ENCODE measurements at places on chromosomes 7 and 10.
A peak's percentile ranks its signal among the peaks of the same experiment; 100 is the strongest.

DNA sequence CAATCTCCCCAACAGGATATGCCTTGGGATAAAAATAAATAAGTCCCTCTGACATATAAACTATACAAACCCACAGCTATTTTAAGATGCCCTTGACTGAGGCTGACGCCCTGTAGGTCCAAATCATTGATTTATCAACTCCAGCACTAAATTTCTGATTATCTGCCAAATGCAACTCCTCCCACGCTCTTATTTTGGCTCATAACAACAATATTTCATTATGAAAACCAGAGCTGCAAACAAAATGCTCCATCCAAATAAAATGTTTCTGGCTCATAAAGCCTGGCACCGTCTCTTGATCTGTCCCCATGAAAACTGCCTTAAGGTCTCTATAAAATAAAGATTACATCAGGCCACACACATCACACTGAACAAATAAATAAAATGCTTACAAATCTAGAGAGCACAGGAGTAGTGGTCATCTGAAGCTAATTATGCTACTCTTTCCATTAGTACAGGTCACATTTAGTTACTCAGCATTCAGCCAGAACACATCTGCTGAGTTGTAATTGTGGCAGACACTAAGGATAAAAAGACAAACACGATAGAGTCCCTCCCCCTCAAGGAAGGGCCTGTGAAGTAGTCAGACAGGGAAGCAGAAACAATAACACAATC is 28.8 kb downstream of the CACUL1 start:
- no peak for DNase-seq

DNA sequence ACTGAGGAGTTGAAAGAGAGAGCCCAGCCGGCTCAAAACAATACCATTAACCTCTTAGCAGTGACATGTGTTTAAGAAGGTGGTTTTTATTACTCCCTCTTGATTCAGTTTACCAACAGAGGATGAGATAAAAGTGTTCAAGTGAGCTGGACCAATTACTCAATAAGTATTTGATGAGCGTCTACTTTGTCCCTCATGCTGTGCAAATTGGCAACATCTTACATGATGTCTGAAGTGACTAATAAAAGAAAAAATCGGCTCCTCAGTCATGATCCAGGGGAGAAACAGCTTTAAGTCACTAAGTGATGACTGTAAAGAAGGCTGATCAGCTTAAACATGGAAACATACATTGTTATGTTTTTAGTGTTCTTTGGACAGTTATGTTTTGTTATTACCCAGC is 7.8 kb downstream of the WNT16 start:
- DNase-seq, result no peak

GRCh38 chr7:47941136-47941844 is 7.0 kb downstream of the PKD1L1 start:
- DNase-seq, result peak; percentile 57

- DNase-seq, result no peak
Measured at GRCh38 chr10:91410638-91411371, 661 bp downstream of the HECTD2 start.

DNA sequence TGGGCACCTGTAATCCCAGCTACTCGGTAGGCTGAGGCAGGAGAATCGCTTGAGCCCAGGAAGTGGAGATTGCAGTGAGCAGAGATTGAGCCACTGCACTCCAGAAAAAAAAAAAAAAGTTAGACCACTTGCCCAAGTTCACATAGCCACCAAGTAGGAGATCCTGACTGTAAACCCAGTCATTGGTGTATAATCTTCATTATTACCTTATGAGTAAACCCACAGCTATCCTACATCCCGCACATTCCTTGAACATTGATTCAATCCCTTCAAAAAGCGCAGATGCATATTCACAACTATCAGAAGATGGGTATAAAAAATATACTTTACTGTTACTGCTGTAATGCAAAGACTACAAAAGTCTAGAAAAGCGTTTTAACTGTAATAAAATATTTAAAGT is 512.9 kb downstream of the SUGCT start:
- DNase-seq, result peak; percentile 62

GRCh38 chr7:130650611-130651120 is 17.9 kb downstream of the COPG2 start:
- no peak for DNase-seq

GRCh38 chr7:129780257-129780973 is 168.9 kb downstream of the NRF1 start:
- peak; percentile 88 for DNase-seq

DNA sequence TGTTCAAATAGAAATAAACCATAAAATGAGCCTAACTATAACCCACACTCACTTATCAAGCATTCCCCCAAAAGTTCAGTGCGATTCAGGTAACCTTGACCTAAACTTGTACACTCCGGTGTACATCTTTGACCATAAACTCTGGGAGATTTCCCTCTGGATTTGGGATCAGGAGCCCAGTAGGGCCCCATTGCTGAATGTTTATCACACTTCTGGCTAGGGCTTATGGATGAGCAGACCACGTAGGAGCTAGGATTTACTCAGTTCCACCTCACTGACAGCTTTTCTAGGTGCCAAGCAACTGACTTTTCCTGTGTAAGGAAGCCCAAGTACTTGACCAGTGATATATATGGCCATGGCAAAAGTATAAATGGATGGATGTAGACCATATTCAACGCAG is 113.7 kb downstream of the SVOPL start:
- DNase-seq, result no peak

- peak; percentile 33 for DNase-seq
Measured at GRCh38 chr7:98058186-98058585, 48.5 kb upstream of the LMTK2 start.

- no peak for DNase-seq
Measured at GRCh38 chr7:31382722-31383121, 42.2 kb upstream of the NEUROD6 start.

- DNase-seq, result no peak
Measured at GRCh38 chr10:73552819-73553715, 38.1 kb downstream of the USP54 start.

- DNase-seq, result no peak
Measured at GRCh38 chr10:60566096-60566495, 176.4 kb upstream of the ANK3 start.

- DNase-seq, result no peak
Measured at GRCh38 chr7:105212212-105212611, 176.5 kb downstream of the SRPK2 start.

GRCh38 chr10:35435824-35436223 is 99.5 kb downstream of the CCNY start:
- DNase-seq, result no peak

GRCh38 chr10:7260412-7260900 is 150.4 kb downstream of the SFMBT2 start:
- peak; percentile 59 for DNase-seq

- peak; percentile 97 for DNase-seq
Measured at GRCh38 chr7:80942261-80943041, 23.6 kb upstream of the SEMA3C start.

GRCh38 chr7:135704698-135705097 is 23.3 kb downstream of the SLC13A4 start:
- DNase-seq, result no peak

DNA sequence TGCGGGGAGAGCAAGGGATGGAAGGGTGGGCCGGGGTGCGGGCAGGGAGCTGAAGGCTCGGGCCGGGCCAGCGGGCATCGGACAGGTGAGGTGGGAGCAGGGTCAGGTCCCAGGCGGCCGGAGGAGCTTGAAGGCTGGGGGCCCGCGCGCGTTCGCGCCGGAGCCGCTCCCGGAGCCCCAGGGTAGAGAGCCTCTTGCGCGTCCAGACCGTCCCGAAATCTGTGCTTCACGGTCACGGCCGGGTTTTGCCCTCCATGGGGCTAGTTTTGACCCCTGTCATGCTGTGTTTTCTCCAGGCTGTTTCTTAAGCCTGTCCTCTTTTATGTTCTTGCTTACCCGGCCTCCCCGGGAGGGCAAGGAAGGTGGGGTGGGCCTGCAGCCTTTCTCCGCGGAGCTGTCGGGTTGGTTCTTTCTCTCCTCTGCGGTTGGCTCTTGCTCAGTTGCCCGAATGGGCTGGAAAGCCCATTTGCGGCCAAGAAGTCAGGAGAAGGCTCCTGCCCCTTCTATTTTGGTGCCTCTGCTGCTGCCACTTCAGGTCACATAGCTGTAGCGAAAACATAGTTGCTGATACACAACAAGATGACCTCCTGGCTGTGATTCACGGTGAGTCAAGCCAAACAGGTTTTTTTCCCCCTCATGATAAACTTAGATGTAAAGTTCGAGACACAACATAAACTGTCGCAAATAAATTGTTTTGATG is 650 bp downstream of the UBE2D1 start:
- no peak for DNase-seq

- DNase-seq, result no peak
Measured at GRCh38 chr7:4850262-4850795, 11.5 kb downstream of the PAPOLB start.

GRCh38 chr7:13742126-13742525 is 247.3 kb downstream of the ETV1 start:
- DNase-seq, result peak; percentile 45

DNA sequence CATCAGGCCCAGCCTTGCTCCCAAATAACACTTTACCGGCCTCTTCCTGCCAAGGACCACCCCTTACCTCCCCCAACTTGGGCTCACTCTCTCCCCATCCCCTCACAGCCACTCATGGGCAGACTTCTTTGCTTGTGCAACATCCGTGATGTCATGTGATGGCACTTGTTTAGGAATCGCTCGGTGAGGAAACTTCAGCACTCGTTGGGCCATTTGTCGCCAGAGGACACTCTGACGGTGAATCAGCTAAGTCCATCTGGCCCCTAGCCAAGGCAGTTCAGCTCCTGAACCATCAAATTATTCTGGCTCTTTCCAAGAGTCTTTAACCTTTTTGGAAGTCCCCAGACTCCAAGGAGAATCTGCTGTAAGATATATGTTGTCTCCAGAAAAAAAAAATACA is 19.2 kb downstream of the BTBD16 start:
- no peak for DNase-seq

DNA sequence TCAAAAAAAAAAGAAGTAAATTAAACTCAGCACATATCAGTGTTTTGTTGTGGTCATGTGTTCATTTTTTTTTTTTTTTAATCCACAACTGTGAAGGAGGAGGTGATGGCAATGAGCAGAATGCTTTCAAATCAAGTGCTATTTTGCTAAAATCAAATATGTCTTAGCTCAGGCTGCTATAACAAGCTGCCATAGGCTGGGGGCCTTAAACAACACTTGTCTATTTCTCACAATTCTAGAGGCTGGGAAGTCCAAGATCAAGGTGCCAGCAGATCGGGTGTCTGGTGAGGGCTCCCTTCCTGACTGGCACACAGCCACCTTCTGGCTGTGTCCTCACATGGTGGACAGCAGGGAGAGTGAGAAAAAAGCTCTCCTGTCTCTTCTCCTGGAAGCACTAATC is 203.9 kb downstream of the FAM107B start:
- DNase-seq, result no peak

DNA sequence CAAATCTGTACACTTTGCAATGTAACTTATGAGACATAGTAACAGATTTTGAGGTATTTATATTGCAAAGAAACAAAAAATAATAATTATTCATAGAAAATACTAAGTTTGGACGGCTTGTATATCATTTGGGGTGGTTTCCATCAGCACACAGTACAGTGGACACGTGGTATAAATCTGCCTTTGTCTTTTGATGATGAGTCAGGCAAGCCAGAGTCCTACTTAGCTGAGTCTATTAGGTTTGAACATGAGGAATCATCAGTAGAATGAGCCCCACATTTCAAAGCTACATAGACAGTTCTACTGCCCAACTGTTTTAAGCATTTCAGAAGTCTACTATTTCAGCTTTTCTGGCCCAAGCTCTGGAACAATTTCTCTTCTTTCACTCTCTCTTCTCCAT is 803.2 kb downstream of the PHTF2 start:
- no peak for DNase-seq

DNA sequence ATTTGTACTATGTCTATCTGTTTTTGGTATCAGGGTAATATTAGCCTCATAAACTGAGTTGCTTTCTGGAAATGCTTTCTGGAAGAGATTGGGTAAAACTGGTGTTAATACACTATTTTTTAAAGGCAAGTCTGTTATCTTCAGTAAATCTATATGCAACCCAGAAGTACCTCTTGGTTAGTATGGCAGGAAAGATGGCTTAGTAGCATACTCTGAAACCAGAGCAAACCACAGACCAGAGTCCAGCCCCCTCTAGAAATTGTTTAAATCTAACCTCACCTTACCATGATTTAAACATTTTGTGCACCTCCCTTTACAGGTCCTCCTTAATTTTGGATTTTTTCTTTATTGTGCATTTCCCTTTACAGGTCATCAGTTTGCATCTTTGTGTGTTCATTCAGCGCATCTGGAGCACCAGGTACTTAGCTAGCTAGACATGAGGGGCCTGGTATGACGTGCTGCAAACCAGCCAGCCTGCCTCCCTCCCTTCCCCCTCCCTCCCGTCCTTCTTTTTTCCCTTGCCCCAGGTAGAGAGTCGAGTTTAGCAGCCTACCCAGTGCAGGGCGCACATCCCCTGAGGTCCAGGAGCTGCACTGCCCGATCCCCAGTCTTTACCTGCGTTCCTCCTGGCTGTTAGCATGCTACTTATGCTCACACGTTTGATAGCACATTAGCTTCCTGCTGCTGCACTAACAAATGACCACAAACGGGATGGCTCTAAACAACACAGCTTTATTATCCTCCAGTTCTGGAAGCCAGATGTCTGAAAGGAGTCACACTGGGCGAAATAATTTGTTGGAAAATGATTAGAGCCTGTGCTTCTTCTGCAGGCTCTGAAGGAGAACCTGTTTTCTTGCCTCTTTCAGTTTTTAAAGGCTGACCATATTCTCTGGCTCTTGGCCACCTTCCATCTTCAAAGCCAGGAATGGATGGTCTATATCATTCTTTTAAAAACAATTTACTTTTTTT is 299.9 kb upstream of the HABP2 start:
- DNase-seq, result no peak

- DNase-seq, result peak; percentile 77
Measured at GRCh38 chr7:13197501-13197900, 510.1 kb downstream of the ARL4A start.

- no peak for DNase-seq
Measured at GRCh38 chr7:120684463-120684862, 173.5 kb downstream of the TSPAN12 start.

GRCh38 chr10:3886641-3887251 is 101.7 kb upstream of the KLF6 start:
- DNase-seq, result peak; percentile 75

- no peak for DNase-seq
Measured at GRCh38 chr7:1553512-1554210, 2.3 kb downstream of the TMEM184A start.

GRCh38 chr7:15167912-15168311 is 265.4 kb upstream of the DGKB start:
- no peak for DNase-seq

GRCh38 chr7:104175361-104175984 is 32.3 kb downstream of the ORC5 start:
- DNase-seq, result no peak

DNA sequence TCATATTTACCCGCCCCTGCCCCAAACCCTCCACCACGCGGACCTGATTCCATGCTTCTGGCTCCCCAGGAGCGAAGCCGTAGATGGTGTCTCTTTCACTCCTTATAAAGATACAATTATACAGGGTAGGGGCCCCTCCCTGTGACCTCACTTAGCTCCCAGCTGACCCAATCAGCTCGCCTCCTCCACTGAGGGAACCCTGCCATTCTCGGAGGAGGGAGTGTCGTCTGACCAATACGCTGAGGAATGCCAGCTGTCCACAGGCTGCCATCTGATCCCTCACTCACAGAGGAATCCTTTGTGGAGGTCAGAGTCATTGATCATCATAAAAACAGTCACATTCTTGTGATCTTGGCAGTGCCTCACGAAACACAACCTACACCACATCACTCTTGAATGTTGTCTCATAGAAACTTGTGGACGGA is 67.5 kb upstream of the INSIG1 start:
- peak; percentile 86 for DNase-seq

GRCh38 chr10:790821-791551 is 101.5 kb upstream of the DIP2C start:
- no peak for DNase-seq
